ENCODE measurements at places on chromosomes 1 and 21.

- DNase-seq, result no peak
Observed at GRCh38 chr1:3827813-3828307, 29.2 kb downstream of the CEP104 start.

- no peak for DNase-seq
Observed at GRCh38 chr21:44548922-44549321, 2.4 kb downstream of the KRTAP10-2 start.

GRCh38 chr1:160855181-160855981, 7.3 kb downstream of the CD244 start:
- DNase-seq, result no peak

DNA sequence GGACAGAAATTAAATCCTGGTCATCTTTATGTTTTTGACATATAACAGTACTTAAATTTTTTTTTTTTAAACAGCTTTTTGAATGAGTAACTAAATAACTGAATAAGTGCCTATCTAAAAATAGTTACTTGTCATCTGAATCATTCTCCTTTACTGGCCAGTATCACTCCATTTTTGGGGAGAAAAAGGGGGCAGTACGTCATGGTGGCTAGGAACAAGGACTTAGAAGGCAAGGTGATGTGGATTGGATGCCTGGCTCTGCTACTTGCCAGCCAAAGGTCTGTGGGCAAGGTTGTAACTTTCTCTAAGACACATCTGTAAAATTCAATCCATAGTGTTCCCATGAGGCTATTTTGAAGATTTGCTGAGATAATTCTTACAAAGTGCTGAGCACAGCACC, 220.4 kb upstream of the DEPDC1 start:
- DNase-seq, result no peak

DNA sequence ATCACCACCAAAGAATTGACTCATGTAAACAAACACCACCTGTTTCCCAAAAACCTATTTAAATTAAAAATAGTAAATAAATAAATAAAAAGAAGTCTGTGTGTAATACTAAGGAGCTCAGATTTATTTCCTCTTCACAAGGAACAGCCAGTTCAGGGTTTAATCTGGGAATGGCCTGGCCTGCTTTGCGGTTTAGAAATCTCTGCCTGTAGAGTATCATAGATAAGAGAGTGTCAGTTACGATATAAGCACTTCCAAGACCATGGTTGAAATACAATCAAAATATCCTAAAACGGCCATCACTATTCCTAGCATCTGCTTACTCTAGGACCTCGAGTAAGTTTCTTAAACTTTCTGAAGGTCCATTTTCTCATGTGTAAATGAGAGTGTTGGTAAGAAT, 274.4 kb downstream of the PLPP3 start:
- no peak for DNase-seq

DNA sequence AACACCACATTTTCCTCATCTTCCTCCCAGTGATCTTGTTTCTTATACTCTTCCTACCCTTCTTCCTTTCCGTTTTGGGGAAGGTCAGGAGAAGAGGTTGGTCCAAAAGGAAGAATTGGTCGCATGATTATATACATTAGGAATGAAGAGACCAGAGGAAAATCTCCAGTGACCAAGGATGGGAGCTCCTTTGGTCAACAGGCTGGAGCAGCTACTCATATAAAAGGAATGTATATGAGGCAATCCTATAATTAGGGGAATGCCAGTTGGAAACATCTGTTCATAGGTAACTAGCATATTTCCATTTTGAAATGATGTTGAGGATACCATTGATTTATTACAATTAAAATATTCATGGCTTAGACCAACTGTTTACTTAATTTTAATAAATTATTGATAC, 114.5 kb downstream of the LRRC40 start:
- DNase-seq, result no peak

- no peak for DNase-seq
Observed at GRCh38 chr1:87330057-87330884, 1.6 kb downstream of the LMO4 start.

GRCh38 chr1:2152954-2153353, 41.6 kb downstream of the FAAP20 start:
- no peak for DNase-seq

DNA sequence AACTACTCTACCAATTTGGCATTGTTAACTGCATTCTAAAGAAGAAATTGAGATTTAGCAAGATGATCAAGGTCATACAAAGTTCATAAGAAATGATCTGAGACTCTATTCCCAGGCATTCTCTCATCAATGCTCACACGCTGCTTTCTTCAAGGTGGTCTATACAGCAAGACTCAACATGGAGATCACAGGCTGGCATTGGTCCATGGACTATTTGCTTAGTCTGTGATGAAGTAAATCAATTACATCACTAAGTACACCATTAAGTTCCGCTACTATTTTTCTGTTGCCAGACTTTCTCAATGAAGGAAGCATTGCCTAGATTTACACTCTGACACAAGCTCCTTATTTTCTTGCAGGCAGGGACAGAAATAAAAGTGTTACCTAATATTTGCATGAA, 51.9 kb upstream of the CYP2J2 start:
- no peak for DNase-seq

- DNase-seq, result no peak
Observed at GRCh38 chr1:94100785-94101612, 19.9 kb downstream of the ABCA4 start.

DNA sequence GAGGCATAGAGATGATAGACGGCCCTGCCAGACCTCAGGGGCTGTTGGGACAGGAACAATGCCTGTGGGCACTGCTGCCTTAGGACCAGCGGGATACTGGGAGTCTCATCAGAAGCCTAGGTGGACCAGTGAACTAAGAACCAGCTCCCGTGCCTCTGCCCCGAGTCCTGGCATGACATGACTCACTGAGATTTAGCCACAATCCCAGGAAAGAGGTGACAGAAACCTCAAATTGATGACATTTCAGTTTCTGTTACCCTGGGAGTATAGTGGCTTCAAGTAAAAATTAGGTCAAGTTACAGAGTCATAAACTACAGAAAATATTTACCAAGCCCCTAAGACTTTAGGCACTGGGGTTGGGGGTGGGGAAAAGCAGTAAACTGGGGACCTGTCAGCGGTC, 74.6 kb upstream of the GADD45A start:
- DNase-seq, result no peak

- no peak for DNase-seq
Observed at GRCh38 chr1:16139473-16139962, 16.4 kb downstream of the EPHA2 start.

- no peak for DNase-seq
Observed at GRCh38 chr21:44006656-44007055, 5.5 kb upstream of the TRAPPC10 start.

DNA sequence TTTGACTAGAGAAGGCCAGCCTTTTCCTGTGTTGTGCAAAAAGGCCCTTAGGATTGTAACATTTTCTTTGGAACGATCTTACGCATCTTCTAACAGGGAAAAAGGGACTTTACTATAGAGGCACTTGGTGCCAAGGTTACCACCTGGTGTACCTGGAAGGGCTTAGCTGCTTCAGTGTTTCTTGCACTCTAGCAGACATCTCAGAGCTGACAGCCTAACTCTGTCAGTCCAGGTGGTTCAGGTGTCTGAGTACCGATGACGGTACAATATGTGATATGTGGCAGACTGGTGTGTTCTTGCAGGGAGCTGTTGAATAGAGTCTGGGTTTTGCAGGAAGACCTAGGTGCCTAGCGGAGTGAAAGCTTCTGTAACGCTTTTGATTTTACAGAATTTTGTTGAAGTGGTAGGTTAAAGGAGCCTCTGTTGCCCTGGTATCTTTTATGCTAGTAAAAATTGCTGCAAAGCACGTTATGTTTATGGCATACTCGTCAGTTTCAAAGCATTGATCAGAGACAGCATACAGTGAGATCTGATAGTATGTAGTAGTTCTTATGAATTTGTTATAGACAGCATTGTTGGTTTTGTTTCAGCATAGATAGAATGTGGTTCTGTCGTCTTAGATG, 1.4 kb downstream of the MAGI3 start:
- peak; percentile 18 for DNase-seq

GRCh38 chr1:173117108-173117633, 66.4 kb upstream of the TNFSF18 start:
- DNase-seq, result no peak

- peak; percentile 62 for DNase-seq
Observed at GRCh38 chr1:156927215-156928042, 7.0 kb downstream of the LRRC71 start.

- no peak for DNase-seq
Observed at GRCh38 chr1:147209825-147210821, 15.0 kb downstream of the FMO5 start.

GRCh38 chr1:66374561-66375111, 159.3 kb upstream of the SGIP1 start:
- DNase-seq, result peak; percentile 70

GRCh38 chr1:187481581-187482148, 652.9 kb downstream of the PLA2G4A start:
- no peak for DNase-seq

- DNase-seq, result no peak
Observed at GRCh38 chr1:226797151-226797550, 58.1 kb upstream of the ITPKB start.

- no peak for DNase-seq
Observed at GRCh38 chr1:85334962-85335361, 58.5 kb upstream of the BCL10 start.

DNA sequence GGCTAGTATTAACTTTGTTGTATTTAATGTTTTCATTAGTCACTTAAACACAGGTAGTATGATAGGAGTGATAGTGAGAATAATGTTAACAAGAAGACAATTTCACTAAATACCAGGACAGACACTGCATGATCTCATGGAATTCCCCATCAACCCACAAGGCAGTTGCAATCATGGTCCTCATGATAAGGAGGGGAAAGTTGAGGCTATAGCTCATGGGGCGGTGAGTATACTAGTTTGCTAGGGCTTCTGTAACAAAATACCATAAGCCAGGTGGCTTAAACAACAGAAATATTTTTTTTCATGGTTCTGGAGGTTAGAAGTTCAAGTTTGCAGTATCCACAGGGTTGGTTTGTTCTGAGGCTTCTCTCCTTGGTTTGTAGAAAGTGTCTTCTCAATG, 115.8 kb downstream of the DSCAM start:
- no peak for DNase-seq

GRCh38 chr1:52631759-52632331, 1.1 kb upstream of the SHISAL2A start:
- DNase-seq, result no peak

GRCh38 chr1:77273891-77274290, 7.9 kb upstream of the AK5 start:
- DNase-seq, result no peak

DNA sequence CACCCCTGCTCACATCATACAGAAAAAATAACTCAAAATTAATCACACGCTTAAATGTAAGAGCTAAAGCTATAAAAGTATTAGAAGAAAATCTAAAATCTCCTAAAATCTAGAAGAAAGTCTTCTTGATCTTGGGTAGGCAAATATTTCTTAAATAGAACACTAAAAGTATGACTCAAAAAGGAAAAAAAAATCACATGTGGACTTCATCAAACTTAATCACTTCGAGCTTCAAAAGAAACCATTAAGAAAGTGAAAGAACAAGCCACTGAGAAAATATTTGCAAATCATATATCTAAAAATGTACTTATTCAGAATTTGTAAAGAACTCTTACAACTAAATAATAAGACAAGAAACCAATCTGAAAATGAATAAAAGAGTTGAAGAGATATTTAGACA, 32.7 kb downstream of the LRRC52 start:
- DNase-seq, result no peak

GRCh38 chr1:87872189-87872588, 543.5 kb downstream of the LMO4 start:
- DNase-seq, result no peak

- DNase-seq, result no peak
Observed at GRCh38 chr1:1959459-1959839, 40.4 kb upstream of the TMEM52 start.

GRCh38 chr1:165551469-165551868, 7.7 kb downstream of the LRRC52 start:
- DNase-seq, result no peak

DNA sequence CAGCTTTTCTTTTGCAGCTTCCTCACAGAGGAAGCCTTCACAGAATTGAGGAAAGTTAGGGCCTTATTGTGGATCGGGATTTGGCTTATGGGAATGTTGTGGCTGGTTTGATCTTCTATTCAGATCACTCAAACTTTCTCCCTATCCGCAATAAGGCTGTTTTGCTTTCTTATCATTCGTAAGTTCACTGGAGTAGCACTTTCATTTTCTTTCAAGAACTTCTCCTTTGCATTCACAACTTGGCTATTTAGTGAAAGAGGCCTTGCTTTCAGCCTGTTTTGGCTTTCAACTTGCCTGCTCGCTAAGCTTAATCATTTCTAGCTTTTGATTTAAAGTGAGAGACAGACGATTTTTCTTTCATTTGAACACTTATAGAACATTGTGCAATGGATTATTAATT, 181.9 kb upstream of the B3GALT2 start:
- DNase-seq, result no peak

- DNase-seq, result peak; percentile 53
Observed at GRCh38 chr1:42940851-42941639, 17.6 kb downstream of the SLC2A1 start.

DNA sequence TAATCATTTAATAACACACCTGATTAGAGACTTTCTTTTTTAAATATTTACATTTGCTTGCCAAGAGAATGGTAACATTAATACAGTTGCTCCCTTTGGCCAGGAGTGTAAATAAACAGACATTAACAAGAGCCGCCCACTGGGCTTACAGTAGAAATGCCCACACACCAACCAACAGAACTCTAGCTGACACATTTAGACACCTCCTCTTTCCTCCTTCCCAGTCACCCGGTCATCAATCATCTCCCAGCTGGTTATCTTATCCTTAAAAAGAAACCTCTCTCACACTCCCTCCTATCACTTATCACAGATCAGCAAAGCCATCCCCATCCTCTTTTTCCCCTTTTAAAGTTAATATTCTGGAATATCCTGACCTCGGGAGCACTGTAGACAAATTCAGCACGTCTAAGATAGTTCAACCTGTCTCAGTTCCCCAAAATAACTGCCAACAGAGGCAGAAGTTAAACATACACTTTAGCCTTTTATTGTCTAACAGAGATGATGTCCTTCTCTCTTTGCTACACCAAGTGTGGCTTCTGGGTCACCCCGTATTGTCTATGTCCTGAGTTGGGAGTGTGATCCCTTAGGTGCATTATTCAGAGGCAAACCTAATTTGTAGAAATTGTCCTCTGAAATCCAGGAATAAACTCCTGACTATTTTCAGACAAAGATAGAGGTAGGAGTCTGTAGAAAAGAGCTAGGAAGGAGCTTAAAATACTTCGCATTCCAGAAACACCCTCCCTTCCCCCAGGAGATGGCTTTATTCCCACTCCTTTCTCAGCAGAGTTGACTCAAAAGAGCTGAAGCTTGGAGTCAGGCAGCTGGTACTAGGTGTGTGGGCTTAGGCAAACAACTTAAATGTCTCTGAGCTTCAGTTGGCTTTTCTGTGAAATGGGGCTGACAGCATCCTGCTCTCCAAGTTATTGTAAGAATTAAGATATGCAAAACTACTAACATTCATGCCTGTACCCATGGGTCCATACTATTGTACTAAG, 8.8 kb downstream of the MYCL start:
- DNase-seq, result no peak

Measured in T-helper 2 cell treated with Interferon-gamma antibody and Interleukin-4, amounts not matched to agents 5 μg/mL and 100 μg/mL, for 36 hours (primary cell).